ENCODE measurements at places on chromosomes 2 and 18.

DNA sequence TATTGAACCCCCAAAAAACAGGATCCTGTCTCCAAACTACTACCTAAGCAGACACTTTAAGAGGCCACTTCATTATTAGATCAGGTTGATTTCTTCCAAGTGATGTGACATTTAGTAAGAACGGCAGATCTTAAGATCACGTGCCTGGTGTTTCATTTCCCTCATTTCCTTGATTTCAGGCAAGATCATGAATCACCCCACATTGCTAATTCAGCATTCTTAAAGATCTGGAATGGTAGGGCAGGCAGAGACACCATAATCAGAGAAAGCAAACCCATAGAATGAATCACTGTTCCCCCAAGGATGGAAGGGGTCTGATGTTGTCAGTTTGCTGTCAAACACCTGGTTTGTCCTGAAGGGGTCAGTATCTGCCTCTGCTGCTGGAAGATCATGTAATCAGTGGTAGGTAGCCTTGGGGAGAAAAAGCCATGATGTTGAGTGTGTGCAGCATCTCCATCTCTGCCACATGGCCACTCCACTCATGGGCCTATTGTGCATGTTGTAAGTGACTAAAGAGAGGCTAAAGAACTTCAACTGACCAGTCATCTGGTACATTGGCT lies 133.9 kb downstream of the ARHGAP15 start:
- no peak for DNase-seq

DNA sequence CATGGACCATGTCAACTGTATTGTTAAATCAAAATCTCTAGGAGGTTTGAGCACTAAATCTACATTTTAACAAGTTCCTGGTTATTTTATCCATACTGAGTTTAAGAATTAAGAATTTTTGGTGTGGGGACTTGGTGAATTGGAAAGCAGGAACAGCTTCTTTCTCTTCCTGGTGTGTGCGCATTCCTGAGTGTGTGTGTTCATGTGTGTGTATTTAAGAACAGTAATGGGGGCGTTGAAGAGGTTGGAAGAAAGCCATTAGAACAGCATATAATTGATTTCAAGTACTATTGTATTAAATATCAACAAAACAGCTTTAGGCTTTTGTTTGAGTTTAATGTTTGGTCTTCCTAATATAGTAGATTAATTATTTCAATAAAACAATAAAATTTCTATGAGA lies 801.3 kb upstream of the ID2 start:
- DNase-seq, result no peak

GRCh38 chr2:84223191-84223590 lies 235.9 kb downstream of the SUCLG1 start:
- DNase-seq, result no peak

DNA sequence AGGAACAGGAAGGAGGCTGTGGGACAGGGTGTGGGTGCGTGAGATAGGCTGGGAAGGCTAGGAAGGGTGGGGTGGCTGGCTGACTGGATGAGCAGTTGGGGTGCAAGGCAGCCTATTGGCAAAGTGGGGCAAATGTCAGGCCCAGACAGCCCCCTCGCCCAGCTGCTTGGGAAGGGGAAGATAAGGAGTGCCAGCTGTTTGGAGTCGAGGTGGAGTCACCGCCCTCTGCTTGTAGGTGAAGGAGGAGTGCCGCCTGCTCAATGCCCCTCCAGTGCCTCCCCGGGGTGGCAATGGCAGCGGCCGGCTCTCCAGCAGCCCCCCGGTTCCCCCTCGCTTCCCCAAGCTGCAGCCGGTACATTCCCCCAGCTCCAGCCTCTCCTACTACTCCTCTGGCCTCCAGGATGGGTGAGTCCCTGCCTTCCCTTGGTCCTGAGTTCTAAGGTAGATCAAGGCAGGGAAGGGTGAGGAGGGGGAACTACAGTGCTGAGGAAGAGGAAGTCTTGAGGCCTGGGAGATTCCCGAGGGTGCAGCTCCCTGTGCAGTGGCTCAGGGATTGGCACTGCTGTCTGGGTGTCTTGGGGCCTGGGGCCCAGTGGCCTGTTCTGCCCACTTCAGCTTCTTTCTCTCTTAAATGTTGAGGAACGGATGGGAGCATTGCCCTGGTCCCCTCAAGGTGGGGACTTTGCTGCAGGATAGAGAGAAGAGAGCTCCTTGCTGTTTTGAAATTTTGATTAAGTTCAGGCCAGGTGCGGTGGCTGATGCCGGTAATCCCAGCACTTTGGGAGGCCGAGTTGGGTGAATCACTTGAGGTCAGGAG lies 13.3 kb downstream of the GAREM2 start:
- DNase-seq, result no peak

DNA sequence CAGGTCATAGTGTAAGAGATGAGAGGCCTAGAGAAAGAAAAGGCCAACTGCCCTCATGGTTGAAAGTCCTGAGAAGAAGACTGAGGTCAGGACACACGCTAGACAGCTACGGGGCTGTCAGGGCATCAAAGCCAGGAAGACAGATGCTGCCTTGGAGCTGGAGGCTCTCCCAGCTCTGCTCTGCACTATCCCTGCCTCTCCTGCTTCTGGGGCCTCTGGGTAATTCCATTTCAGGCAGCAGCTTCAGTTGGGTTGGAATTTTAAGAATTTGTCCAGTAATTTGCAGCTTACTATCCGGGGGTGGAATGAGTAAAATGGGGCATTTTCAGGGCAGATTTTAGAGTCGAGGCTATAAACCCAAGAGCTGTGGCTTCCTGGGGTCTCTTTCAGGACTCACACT lies 76.2 kb upstream of the CTAGE1 start:
- DNase-seq, result no peak

DNA sequence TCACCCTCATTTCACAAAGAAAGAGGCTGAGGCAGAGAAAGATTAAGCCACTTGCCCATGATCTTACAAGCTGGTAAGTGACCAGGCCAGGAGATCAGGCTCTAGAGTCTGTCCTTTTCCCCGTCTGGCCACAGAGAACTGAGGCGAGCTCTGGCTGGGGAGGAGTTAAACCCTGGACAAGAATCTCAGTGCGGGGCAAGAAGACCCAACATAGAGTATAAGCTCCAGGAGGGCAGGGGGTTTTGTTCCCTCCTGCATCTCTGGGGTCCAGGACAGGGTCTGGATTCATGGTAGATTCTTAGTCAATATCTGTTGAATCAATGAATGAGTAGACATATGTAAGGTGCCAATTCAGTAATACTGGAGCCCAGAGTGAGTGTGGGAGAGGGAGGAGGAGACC lies 12.9 kb upstream of the INPP5D start:
- no peak for DNase-seq

DNA sequence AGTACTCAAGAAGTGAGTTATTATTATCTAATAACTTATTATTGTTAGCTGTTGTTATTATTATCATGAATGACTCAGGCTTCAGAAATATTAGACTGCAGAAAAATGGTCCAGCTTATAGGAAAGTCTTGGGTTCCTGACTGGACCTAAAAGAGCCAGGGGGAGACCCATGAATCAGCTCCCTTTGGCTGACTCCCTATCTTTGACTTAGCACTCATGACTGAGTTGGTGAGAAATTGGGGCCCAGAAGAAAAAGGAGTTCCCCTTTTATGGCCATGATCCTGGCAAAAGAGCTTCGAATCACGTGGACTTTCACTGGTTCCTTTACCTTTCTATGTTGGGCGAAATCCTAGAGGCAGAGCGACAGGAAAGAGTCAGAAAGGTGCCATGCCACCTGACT lies 145.8 kb downstream of the MYO3B start:
- no peak for DNase-seq

DNA sequence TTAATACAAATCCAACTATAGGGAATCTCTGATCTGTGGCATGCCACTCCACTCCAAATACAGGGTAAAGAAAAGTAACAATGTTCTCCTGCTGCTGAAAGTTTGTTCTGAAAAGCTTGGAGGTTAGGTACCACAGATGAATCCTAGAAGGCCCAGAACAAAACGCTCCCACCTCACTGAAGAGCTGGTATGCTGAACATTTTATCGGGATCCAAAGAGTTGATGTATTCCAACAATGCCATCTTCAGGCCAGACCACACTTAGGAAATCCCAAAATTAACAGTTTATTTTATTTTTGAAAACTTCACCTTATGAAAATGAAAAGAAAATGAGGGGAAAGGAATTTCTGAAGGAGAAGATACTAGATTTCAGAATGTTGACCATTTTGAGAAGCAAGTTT lies 145.1 kb upstream of the CDH19 start:
- no peak for DNase-seq

- no peak for DNase-seq
These were observed 235.0 kb downstream of the KLHL29 start for GRCh38 chr2:23619941-23620340.

DNA sequence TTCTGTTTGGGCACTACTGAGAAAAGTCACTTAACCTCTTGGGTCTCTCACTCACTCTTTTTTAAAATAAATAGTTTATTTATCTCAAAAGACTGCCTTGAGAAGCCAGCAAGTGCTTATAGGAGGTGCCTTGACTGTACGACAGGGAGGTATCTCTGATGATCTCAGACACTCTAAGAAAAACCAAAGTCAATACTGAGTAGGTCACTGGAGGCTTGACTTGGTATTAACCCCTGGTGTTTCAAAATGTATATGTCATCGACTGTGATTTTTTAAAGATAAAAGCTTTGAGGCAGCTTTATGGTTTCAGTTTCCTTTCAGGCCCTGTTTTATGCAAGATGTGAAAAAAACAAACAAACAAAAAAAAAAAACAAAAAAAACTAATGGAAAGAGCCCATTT lies 33.7 kb downstream of the MREG start:
- DNase-seq, result no peak

DNA sequence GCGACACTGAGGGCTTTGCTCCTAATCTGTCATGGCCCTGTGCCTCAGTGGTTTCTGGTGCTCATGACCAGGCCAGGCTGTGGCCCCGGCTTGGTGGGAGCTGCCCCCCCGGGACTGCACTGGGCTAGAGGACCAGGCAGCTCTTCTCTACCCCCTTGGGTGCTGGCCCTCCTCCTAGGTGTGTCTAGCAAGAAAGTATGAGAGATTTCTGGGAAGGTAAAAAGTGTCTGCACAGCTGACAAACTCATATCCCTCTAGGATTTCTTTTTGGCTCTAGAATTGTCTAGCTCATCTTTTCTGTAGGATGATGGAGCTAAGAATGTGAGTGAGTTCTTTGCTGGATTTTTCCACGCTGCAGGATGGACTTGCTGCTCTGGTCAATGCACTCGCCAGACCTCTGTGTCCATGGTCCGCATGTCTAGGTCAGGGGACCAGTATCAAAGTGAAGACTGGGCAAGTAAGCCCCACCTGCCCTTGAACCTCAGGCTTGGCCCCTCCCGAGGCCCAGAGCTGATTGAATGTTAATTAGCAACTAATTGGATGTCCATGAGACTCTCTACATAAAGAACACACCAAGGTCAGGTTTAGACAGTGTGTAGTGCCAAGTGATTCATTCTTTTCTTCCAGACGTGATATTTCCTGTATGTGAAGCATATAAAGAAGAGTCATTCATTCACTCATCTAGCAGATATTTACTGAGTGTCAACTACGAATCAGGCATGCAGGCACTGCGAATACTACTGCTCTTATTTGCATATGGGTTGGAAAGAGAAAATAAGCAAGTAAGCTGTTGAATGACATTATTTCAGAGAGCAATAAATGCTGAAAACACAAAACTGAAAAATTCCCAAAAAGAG lies 15.6 kb upstream of the PSD4 start:
- no peak for DNase-seq

GRCh38 chr18:10169814-10170213 lies 256.0 kb downstream of the VAPA start:
- no peak for DNase-seq

- DNase-seq, result no peak
These were observed 16.5 kb upstream of the VIT start for GRCh38 chr2:36680012-36680411.

- no peak for DNase-seq
These were observed 100.0 kb upstream of the ALPP start for GRCh38 chr2:232278534-232278933.

GRCh38 chr2:85133751-85134254 lies 611 bp downstream of the TCF7L1 start:
- DNase-seq, result no peak

GRCh38 chr2:128623776-128624761 lies 305.4 kb upstream of the HS6ST1 start:
- no peak for DNase-seq

GRCh38 chr2:160126756-160127155 lies 64.3 kb upstream of the PLA2R1 start:
- no peak for DNase-seq

- DNase-seq, result no peak
These were observed 4.0 kb downstream of the NOP58 start for GRCh38 chr2:202269585-202269984.

- DNase-seq, result no peak
These were observed 77.3 kb downstream of the SOCS6 start for GRCh38 chr18:70366174-70366573.

DNA sequence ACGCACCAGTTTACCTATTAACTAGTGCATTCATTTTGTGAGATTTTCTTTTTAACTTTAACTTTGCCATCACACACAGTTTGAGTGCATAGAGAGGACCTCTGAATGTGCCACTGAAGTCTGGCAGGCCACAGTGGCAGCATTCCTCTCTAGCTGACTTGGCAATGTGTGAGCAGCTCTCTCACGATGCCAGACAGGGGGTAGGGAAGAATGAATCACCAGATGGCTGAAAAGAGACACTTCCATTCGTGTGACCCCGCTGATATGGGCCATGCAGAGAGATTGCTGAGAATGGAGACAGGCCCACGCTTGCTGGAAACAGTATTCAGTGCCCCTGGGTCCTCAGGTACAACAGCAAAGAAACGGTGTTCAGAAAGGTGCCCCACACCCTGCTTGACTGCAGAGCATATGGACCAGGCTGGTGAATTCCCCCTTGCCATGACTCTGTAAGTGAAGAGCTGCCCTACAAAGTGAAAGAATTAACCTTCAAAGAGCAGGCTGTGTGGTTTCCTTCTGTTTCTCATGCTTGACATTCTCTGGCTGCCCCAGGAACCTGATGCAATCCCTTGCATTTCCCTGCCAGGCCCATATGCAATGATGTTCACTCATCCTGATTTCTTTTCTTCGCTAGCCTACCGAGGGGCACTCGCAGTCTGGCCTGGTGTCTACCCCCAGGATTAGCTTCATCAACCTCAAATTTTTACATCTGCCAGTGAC lies 236.1 kb downstream of the CDH20 start:
- no peak for DNase-seq

DNA sequence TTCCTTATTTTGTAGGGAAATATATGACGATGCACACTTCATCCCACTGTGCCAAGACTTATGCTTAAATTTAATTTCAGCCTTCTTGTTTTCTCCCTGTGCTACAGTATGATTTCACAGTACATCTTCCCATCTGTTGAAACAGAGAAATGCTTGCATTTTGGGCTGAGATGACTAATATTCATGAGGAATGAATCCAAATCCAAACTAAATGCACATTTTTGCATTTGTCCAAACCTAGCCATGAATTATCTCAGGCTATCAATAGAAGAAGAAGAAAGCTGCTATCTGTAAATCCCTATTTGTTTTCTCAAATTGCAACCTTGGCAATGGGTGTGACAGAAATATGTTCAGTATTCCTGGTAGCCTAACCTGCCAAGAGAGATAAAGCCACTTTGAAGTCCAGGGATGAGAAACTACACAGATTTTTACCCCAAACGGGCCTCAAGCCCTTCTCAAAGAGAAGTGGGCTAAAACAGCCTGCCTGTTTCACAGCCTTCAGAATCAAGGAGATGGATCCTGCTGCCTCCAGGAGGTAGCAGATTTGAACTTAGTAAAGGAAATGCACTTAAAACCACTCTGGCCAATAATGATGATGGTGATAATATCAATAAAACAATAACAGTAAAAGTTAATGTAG lies 306.9 kb upstream of the NT5C1B start:
- DNase-seq, result no peak

- DNase-seq, result no peak
These were observed 98.0 kb downstream of the SMAD7 start for GRCh38 chr18:48852794-48853193.

- DNase-seq, result no peak
These were observed 111.9 kb downstream of the DNAH7 start for GRCh38 chr2:195956725-195957124.

GRCh38 chr18:23231340-23232021 lies 96.2 kb downstream of the CABLES1 start:
- DNase-seq, result peak; percentile 79
